ENCODE measurements at places on chromosomes 16 and 17.
A peak's percentile ranks its signal among the peaks of the same experiment; 100 is the strongest.

- no peak for DNase-seq
These were observed 291.3 kb downstream of the CDH13 start for GRCh38 chr16:82917886-82918595.

DNA sequence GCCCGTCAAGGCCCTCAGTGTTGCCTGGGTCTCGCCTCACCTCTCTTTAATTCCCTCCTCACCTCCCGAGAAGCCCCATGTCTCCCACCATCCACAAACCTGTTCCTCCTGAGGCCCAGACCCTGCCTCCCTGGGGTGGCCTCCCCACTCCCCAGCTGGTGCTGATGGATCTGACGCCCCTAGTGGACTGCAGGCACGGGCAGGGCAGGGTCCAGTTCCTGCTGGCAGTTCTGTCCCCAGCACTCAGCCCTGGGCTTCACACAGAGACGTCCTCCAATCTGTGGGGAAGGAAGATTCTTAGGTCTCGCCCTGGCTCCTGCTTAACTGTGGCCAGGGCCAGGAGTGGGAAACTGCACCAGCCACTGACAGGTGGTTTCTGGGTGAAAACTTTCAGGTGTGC, 108.8 kb downstream of the AMFR start:
- no peak for DNase-seq

DNA sequence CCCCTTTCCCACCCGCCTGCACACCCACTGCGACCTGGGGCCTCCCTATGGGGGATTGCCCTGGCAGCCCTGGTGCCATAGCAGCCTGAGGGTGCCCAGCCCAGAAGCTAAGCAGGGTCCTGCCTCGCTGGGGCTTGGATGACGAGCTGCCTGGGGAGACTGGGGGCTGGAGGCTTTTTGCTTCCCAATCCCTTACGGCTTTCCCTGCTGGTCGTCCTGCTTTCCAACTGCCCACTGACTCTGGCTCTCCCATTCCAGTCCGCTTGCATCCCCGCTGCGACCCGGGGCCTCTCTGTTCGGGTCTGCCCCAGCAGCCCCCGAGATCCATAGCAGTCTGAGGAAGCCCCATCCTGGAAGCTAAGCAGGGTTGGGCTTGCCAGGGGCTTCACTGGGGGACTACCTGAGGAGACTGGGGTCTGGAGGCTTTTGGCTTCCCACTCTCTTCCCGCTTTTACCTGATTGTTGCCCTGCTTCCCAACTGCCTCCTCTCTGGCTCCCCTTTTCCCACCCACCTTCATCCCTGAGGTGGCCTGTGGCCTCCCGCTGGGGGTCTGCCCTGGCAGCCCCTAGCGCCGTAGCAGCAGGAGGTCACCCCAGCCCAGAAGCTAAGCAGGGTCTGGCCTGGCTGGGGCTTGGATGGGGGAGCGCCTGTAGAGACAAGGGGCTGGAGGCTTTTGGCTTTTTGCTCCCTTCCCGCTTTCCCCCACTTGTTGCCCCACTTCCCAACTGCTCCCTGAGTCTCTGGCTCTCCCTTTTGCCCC, 2292.8 kb downstream of the TP53TG3F start:
- no peak for DNase-seq

GRCh38 chr16:73052576-73052975, 4.6 kb upstream of the ZFHX3 start:
- DNase-seq = no peak

DNA sequence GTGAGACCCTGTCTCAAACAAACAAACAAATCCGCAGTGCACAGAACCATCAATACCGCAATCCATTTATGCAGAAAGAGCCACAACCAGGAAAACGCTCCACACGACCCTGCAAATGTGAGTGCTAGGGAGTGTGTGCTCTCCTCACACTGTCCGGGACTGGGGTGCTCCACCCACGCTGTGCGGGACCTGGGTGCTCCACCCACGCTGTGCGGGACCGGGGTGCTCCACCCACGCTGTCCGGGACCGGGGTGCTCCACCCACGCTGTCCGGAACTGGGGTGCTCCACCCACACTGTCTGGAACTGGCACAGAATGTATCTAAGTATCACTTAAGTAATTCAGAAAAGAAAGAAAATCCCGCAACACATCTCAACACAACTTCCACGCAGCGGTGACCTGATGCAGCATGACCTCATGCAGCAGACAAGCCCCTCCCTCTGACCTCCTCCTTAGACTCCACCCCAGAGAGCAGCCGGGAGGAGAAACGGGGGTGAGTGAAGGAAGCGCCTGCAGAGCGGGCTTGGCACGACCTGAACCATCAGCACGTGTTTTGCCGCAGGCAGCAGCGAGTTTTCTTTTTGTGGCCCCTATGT, 38.5 kb downstream of the ZNF276 start:
- no peak for DNase-seq

DNA sequence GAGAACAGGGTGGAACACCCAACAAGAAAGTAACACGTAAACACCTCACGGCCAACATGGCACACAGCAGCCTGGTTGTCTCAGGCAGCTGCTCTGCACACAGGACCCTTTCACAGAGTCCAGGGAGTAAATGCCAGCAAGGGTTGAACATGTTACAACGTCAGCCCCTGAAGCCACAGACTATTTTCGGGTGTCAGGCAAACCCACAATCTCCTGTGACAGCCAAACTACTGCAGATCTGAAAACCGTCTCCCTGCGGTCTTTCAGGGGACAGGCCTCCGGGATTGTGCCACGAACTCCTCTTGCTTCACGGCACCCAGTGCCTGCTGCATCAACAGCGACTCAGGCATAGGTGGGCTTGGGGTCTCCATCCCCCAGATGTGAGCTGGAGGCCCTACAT, 127.7 kb downstream of the XYLT1 start:
- no peak for DNase-seq

DNA sequence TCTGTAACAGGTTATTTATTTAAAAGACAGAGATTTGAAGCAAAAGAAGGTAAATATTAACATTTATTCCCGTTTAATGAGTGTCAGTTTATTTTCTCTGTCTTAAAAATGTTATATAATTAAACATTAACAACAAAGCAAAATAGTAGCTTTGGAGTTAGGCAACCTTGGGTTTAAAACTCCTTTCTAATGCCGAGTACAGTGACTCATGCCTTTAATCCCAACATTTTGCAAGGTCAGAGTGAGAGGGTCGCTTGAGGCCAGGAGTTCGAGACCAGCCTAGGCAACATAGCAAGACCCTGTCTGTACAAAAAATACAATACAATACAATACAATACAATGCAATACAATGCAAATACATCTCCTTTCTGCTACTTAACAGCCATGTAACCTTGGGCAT, 128.7 kb downstream of the CHD9 start:
- DNase-seq = no peak

DNA sequence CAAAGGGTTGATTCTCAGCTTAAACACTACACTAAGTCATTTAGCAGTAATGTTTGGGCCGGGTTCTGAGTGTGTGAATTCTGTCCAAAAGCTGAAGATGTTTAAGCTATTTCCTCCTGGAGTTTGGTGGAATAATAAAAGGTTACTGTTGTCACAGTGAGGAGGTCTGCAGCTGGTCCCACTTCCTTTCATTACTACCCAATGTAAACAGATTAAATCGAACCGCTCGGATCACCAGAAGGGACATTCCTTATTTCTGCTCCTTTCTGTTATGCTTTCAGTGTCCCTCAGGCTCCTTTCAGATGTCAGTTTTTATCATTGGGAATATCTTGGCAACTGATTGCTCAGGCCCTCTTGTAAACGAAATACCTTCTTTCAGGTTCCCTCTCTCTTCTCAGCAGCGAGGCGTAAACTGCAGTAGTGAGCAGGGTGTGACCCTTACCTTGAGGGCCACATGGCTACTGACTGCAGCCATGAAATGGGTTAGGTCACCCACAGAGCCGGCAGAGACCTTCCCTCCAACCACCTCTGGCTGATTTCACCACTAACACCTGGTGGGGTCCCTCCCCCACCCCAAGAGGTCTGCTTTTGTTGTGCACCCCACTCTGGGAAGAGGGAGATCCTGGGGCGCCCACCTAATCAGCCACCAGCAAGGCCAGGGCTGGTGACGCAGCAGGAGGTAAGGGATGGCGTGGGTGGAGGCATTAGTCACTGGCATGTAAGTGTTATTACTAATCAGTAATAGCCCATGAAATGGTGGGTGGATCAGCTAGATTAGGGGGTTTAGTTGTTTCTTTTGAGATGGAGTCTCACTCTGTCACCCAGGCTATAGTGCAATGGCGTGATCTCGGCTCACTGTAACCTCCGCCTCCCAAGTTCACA, 117.6 kb downstream of the VPS53 start:
- DNase-seq = no peak

- DNase-seq = no peak
These were observed 16.9 kb upstream of the KDM6B start for GRCh38 chr17:7816926-7817642.

DNA sequence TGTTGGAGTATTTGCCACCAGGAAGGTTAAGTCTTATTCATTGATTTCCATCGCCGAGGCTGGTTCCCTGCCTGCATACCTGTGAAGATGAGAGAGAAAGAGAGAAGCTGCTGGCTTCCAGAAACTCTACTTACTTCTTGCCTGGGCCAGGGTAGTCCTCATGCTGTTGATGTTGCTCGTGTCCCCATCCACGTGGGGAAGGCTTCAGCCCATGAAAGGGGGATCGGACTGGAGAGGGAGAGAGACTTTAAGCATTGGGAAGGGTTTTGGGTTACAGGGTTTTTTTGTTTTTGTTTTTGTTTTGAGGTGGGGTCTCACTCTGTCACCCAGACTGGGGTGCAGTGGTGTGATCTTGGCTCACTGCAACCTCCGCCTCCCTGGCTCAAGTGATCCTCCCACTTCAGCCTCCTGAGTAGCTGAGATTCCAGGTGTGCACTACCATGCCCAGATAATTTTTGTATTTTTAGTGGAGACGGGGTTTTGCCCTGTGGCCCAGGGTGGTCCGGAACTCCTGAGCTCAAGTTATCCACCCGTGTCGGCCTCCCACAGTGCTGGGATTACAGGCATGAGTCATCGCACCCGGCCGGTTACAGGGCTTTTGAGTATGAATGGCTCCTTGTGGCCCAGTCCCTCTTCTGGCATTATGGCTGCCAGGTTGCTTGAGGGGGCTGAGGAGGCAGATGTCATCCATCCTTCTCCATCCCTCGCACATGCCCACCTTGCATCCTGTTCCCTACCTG, 26.6 kb downstream of the ITGB3 start:
- DNase-seq = no peak

GRCh38 chr16:72833482-72833881, 214.4 kb downstream of the ZFHX3 start:
- no peak for DNase-seq

- DNase-seq = no peak
These were observed 1.3 kb downstream of the GPATCH8 start for GRCh38 chr17:44501866-44502375.

- DNase-seq = peak; percentile 54
These were observed 4.6 kb downstream of the ANKRD13B start for GRCh38 chr17:29597361-29598172.

DNA sequence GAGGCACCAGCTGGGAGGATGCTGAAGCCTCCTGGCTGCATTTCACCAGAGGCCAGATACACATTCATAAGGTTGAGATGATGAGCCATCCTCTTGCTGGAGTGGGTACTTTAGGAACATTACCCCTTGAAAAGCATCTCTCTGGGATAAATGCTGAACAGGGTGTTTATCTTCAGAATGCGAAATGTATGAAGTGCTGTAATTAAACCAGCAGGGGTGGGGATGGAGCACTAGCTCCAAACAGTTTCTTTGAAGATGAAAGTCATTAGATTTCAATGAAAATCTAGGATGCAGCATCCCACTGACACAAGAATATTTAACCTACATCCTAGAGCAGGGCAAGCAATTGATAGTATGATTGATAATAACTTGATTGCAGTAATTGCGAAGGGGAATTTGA, 158.1 kb downstream of the CYLD start:
- no peak for DNase-seq

DNA sequence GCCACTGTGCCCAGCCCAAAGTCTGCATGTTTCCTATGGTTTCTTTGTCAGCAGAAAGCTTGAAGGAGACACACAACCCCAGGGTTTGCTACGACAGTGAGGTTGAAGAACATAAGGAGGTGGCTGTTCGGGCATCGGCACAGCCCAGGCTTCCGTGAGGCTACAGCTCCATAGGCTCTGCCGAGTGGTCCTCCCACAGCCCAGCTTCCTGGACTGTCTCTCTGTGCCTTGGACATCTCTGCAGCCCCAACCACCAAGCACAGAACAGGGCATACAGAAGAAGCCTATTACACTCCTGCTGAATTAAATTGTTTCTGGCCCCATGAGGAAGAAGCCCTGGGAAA, 3.2 kb upstream of the HAP1 start:
- DNase-seq = no peak

DNA sequence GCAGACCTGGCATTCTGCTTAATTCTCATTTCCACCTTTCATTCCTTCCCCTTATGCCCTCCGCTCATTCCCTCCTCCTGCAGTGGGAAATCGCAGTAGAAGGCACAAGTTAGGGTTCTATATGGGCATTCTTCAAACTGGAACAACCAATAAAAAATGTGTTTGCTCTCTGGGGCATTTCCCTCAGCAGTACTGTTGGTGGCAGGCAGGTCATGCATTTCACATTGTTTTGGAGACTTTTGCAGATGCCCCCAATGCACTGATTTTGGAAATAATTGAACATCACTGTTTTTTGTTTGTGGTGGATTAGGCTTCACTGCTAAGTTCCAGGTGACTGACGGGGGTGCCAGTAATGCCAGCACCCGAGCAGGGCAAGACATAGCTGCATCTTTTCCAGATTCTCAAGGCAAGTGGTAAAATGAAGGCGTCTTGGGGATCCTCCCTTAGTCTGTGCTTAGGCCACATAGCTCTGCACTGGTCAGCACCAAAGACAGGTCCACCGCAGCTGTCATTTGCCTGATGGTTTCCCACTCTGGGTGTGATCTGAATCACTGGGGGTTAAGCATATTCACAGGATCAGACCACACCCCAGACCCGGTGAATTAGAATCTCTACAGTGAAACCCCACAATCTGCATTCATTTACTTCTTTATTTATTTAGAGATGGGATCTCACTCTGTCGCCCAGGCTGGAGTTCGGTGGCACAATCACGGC, 304.5 kb downstream of the CPPED1 start:
- no peak for DNase-seq

- DNase-seq = no peak
These were observed 15.3 kb upstream of the TNS4 start for GRCh38 chr17:40516581-40517285.

GRCh38 chr16:55530316-55530856, 21.5 kb downstream of the LPCAT2 start:
- DNase-seq = no peak

DNA sequence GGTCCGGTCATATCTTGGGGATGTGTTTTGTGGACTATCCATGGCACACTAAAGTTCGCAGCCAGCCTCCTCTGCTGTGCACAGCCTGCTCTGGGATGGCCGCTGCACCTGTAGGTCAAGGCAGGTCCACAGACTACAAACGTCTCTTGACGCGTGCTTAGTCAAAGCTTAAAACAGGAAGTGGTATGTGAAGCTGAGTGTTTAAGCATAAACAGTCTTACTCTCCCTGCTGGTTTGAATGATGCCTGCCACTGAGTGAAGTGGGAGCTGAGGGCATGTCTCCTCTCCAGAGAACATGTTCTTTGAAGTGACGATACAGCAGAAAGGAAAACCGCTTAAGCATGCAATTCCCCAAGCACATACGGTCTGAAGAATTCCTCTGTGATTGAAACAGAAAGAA, 365.6 kb downstream of the SLC39A11 start:
- DNase-seq = no peak

- DNase-seq = no peak
These were observed 13.2 kb downstream of the DDX42 start for GRCh38 chr17:63786971-63787711.
